ENCODE measurements at places on chromosomes 6 and 20.

- DNase-seq, result no peak
These were observed at the start of gene HTR1E for GRCh38 chr6:86937219-86938079. HTR1E (plus strand) TSS chr6:86937528; CDS start chr6:87015335, 77,807 bp downstream.

DNA sequence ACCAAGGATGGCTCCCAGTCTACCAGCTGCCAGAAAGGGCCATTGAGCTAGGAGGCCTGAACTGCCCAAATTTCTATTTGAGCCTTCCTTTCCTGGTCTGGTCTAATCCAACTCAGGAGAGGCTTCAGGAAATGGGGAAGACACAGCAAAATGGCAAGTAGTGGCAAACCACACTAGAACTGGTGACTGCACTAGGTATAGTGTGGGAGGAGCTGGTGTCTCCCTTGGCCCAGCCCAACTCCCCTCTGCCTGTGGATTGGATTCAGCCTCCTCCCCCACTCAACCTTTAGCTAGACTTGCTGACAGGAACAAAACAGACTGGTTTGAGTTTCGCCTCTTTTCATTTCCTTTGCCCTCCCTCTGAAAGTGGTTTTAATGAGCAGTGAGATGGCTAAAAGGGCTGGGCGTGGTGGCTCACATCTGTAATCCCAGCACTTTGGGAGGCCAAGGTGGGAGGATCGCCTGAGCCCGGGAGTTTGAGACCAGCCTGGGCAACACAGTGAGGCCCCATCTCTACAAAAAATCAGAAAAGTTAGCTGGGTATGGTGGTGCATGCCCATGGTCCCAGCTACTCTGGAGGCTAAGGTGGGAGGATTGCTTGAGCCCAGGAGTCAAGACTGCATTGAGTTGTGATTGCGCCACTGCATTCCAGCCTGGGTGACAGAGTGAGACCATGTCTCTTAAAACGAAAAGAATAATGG is 17.5 kb downstream of the MRPS18A start:
- no peak for DNase-seq

GRCh38 chr6:32752580-32752979 is 10.8 kb downstream of the HLA-DQB2 start:
- no peak for DNase-seq

- DNase-seq, result peak; percentile 85
These were observed 257.8 kb upstream of the KCNQ5 start for GRCh38 chr6:72363844-72364740.

DNA sequence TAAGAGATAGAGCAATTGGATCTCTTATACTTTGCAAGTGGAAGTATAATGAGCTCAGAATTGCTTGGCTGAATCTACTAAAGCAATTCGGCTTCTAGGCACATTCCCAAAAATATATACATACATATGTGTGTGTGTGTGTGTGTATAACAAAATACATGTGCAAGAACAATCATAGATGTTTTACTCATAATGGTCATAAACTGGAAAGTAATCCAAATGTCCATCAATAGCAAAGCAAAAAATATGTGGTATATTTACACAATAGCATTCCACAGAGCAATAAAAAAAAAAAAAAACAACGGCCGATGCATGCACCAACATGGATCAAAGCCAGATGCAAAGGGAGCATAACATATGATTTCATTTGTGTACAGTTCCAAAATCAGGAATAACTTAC is 707.9 kb downstream of the RFPL4B start:
- no peak for DNase-seq

GRCh38 chr6:35920793-35921732 is at the start of gene SRPK1:
SRPK1 (minus strand) TSS chr6:35921098; CDS start chr6:35921056, 42 bp downstream.
- no peak for DNase-seq
